ENCODE measurements at places on chromosomes 1 and 21.

- no peak for DNase-seq
These were observed 38.3 kb upstream of the SCMH1 start for GRCh38 chr1:41280202-41281032.

DNA sequence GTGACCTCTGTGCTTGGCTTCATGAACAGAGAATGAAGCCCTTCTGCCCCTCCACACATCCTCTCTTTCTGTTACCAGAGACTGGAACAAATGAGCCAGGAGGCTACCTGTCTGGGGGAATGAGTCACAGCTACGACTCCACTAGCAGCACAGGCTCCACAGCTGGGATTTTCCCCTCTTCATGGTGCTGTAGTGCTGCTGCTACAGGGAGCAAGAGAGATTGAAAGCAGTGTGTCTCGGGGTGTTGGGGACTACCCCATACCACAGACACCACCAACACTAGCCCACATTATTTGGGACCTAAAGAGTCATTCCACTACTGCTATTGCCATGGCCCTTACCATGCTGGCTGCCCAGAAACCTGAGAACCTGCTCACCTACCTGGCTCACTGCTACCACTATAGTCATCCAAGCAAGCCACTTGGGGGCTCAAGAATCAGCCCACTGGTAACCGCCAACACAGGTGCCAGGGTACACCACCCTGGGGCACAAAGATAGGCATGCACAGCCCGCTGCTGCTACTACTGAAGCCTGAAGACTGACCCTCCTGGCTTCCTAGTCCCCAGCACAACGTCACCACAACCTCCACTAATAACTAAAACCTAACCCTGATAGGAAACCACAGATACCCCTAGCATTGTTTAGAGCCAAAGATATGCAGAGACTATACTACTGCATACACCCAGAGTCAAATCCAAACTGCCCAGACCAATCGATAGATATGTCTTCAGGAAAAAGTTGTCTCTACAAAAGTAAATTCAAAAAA is 17.7 kb downstream of the CD1E start:
- DNase-seq, result peak; percentile 5

DNA sequence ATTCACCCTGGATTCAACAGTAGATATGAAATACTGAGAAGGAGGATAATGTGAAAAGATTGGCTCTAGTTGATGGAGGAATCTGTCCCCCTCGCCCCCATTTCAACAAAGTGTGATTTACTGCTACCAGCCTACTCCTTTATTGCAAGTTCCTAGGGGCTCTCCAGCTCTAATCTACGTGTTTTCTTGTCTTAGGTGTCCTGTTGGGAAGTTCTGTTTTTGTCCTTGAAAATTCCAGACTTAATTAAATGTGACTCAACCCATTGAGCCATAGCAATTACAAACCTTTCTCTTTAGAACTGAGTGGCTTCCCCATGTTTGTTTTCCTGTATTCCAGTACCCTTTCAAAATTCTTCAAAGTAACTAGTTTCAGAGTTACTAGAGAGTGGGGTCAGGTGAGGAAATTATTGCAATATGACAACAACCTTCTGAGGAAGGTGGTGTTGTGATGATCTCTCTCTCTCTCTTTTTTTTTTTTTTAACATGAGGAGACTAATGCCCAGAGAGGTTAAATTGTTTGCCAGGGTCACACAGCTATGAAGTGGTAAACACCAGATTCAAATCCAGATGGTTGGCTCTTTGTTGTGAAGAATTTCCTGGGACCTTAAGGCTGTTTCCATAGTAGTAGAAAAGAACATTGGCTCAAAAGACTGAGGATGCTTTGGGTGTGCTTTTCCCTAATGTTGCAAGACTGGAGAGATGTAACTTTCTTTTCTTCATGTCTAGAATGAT is 3.5 kb downstream of the RGL1 start:
- no peak for DNase-seq

GRCh38 chr1:42952303-42953001 is 6.2 kb downstream of the SLC2A1 start:
- DNase-seq, result no peak

DNA sequence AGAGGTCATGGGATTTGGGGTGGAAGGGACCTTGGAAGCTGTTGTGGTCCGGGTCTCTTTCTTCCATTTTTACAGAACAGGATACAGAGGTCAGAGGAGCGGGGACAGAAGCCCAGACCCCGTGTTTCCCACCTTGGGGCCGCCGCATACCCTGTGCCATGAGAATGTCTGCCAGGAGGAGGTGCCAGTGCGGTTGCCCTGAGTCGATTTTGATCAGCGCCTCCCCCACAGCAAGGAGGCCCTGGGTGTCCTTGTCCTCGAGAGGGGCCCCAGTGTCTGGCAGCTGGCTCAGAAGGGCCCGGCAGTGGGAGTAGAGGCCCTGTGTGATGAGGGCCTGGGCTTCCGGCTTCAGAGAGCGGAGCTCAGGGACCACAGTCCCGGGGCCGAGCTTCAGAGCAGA is 12.3 kb upstream of the MMEL1 start:
- no peak for DNase-seq

- no peak for DNase-seq
These were observed 62.8 kb downstream of the EDEM3 start for GRCh38 chr1:184691719-184692324.

DNA sequence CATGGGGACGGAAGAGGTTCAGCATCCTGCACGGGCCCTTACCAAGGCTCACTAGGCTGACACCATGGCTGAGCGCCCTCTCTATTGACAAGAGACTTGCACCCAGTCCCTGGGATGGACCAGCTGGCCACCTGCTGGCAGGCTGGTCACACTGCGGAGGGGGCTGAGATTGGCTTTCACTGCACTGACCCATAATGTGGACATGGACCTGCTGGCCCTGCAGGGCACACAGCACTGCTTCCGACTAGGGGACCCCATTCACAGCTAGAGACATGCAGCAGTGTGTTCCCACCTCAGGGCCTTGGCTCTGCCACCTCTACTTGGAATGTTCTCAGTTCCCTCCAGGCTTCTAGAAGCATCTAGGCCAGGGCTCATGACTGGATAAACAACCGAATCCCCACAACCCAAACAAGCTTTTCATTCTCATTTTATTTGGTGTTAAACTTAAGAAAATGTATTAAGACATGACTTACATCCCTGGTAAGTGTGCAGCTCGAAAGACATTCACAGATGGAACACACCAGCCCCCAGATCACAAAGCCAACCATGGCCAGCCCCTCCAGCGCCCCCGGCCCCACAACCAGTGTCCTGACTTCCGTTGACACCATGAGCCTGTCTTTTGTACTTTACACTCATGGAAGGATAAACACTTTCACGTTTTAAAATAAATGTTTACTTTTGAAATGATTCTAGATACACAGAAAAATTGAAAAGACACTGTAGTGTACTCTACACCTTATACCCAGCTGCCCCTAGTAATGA is 9.3 kb upstream of the SRARP start:
- peak; percentile 26 for DNase-seq

GRCh38 chr1:167645625-167646414 is 15.8 kb downstream of the RCSD1 start:
- DNase-seq, result no peak
